ENCODE measurements at places on chromosomes 5 and 9.

- no peak for DNase-seq
Measured at GRCh38 chr9:129740174-129740573, 12.7 kb downstream of the PTGES start.

GRCh38 chr5:150313921-150314716, 11.4 kb upstream of the ARSI start:
- DNase-seq = no peak

DNA sequence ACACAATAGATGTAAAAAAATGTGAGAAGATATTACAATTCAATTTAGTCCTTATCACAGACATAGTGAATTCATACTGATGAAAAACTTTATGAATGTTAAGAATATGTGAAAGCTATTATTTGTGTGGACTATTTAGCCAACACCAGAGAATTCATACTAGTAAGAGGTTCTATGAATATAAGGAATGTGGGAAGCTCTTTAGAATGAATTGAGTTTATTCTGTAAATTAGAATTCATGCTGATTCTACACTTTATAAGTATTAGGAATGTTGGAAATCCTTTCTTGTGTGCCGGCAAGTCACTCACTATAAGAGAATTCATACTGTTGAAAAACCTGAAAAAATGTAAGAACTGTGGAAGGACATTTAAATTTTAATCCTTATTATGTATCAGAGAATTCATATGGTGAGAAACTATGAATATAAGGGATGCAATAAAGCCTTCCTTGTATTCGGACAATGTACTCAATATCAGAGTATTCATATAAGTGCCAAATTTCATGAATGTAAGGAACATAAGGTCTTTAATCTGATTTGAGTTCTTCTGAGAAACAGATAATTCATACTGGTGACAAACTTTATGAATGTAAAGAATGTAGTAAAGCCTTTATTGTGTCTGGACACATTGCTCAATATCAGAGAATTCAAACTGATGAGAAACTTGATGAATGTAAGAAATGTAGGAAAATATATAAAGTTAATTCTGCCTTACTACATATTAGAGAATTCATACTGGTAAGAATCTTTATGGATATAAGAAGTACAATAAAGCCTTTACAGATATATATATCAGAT, 21.6 kb upstream of the PCDHA1 start:
- DNase-seq = no peak

GRCh38 chr9:134475011-134475790, 148.9 kb downstream of the RXRA start:
- no peak for DNase-seq

DNA sequence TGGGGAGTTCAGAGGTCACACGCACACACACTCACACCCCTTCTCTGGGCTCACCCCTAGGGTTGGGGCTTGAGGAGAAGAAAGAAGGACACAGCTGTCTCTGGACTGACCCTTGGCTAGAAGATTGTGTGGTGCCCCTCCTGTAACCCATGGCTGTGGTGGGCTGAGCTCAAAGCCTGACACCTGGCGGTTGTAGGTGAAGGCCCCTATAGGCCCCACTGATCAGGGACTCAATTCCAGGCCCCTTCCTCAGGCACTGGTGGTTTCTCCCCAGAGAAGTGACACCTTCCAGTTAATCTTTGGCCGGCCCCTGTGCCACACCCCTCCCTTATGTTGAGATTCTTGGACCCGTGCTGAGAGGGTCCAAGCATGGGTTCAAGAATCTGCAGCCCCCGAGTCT, 35.2 kb upstream of the CRB2 start:
- no peak for DNase-seq

GRCh38 chr5:111706345-111706744, 50.6 kb downstream of the NREP start:
- no peak for DNase-seq

- no peak for DNase-seq
Measured at GRCh38 chr9:133914442-133915342, 77.4 kb downstream of the VAV2 start.

Measured in CD4-positive, alpha-beta T cell treated with Interleukin-12 subunit alpha and Interleukin-12 subunit beta, for 1 hour (primary cell).